ENCODE measurements at places on chromosomes 2 and 18.

GRCh38 chr2:70928366-70928765, 7.3 kb upstream of the ATP6V1B1 start:
- no peak for DNase-seq

DNA sequence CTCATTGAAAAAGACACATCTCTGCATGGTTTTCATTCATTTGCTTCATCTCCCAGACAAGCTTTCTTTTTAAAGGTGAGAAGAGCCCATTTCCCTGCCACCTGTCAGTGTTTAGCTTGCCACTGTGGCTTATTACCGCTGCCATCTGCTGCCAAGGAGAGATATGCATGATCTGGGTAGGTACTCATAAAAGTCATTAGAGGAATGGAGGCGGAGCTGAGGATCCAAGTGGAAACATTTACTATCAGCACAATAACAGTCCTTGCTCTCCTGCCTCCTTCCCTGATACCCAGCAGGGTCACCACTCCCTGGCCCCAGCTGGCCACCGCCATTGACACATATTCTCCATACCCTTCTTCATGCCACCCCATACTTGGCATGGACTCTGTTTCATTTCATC, 390.4 kb downstream of the TSN start:
- no peak for DNase-seq

- no peak for DNase-seq
These were observed 137.5 kb downstream of the PTGR3 start for GRCh38 chr18:75071484-75071785.

- no peak for DNase-seq
These were observed 277.3 kb downstream of the SS18 start for GRCh38 chr18:25813110-25813509.

- DNase-seq: peak; percentile 33
These were observed 42.4 kb upstream of the NABP1 start for GRCh38 chr2:191635333-191636234.

GRCh38 chr2:131641414-131642206, 113.9 kb downstream of the CCDC74A start:
- no peak for DNase-seq

DNA sequence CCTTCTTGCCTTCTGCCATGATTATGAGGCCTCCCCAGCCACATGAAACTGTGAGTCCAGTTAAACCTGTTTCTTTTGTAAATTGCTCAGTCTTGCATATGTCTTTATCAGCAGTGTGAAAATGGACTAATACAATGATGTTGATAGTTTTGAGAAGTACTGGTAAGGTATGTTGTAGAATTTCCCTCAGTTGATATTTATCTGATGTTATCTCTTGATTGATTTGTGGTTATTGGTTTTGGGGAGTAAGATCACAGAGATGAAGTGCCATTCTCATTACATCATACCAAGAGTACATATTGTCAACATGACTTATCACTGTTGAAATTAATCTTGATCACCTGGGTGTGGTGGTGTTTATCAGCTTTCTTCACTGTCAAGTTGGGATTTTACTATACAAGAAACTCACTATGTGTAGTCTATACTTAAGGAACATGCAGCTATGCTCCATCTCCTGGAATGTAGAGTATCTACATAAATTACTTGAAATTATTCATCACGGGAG, 5.1 kb upstream of the SPAG16 start:
- no peak for DNase-seq

- no peak for DNase-seq
These were observed 17.7 kb downstream of the INO80C start for GRCh38 chr18:35479911-35480586.

GRCh38 chr18:31042406-31043181, at the start of gene DSC3:
TSS of gene DSC3 (minus strand) at chr18:31042742. CDS start at chr18:31042660, 82 bp downstream.
- DNase-seq: no peak

- no peak for DNase-seq
These were observed 42.9 kb downstream of the WDR75 start for GRCh38 chr2:189483980-189484740.

DNA sequence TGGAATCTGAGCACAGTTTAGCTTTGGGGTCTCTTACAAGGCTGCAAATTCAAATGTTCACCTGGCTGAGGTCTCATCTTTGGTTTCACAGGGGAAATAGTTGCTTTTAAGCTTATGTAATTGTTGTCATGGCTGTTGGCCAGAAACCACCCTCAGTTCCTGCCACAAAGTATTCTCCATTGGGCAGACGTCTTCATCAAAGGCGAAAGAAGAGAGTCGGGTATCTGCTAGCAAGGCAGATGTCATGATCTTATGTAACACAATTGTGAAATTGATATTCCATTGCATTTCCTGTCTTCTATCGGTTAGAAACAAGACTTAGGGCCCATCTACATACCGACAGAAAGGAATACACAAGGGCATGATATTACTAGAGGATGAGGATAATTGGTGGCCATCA, 816.2 kb downstream of the MBD2 start:
- no peak for DNase-seq

GRCh38 chr2:66301022-66301766, 133.7 kb upstream of the MEIS1 start:
- DNase-seq: no peak

GRCh38 chr18:44961288-44961995, 280.8 kb downstream of the SETBP1 start:
- no peak for DNase-seq

DNA sequence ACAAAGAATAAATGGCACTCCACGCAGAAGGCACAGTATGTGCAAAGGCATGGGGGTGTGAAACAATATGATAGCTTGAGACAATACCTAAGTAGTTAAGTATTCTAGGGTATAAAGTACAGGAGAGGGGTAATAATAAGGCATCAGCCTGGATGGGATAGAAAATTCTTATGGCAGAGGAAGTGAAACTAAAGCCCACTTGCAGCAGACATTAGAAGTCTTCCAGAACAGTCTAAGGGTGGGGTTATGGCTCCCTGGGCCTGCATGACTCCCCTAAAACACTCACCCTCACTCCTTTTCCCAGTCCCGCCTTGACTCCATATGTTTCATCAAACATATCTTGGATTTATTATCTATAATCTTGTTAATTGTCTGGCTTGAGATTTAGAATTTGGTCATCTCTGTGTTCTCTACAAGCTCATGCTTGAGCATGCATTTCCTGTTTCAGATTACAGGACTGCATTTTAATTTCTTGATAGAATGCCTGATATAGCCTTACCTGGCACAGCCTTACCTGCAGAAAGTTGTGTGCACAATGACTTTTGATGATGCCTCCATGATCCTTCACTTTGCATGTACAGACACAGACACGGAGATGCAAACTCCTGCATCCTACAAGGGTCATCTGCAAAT, 28.5 kb upstream of the TMBIM1 start:
- DNase-seq: no peak

DNA sequence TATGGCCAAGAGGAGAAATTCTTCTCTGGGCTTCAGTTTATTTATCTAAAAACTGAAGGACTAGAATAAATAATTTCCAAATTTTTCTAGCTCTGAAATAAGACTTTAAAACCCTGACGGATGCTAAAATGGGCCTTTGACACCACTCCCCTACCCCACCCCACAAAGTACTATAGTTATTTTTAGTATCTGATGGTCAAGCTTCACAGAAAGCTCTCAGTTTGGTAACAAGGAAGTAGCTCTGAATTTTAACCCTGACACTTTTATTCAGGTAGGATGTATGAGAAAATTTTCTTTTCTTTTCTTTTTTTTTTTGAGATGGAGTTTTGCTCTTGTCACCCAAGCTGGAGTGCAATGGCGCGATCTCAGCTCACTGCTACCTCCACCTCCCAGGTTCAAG, 2.4 kb downstream of the RBKS start:
- no peak for DNase-seq

GRCh38 chr2:30122362-30122761, 24.4 kb upstream of the YPEL5 start:
- DNase-seq: no peak

Data from GM18507 (cell line).